T-helper 22 cell (primary cell): ENCODE measurements at places on chromosomes 1 and 21.

DNA sequence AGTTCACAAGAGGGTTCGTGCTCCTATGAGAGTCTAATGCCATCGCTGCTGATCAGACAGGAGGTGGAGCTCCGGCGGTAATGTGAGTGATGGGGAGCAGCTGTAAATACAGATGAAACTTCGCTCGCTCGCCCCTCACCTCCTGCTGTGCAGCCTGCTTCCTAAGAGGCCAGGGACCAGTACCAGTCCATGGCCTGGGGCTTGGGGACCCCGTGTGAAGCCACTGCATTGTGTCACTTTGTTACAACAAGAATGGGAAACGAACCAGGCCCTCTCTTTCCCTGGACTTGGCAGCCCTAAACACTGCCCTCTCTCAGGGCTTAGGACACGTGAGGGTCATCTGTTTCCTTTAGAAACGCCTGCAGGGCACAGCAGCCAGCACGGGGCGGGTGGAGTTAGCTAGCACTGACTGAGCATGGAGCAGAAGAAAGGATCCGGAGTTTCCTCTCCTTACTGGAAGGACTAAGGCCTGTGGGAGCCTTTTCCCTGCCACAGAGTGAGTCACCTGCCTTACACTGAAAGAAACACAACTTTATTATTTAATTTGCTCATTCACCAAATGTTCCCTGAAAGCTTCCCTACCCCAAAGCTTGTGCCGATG, 185.2 kb upstream of the TMEM51 start:
- no peak for DNase-seq

GRCh38 chr1:96104506-96104905, 617.1 kb upstream of the PTBP2 start:
- DNase-seq, result no peak

- no peak for DNase-seq
Observed at GRCh38 chr1:162918151-162918754, 57.3 kb upstream of the CCDC190 start.

- no peak for DNase-seq
Observed at GRCh38 chr21:35150562-35151226, 101.6 kb upstream of the RUNX1 start.

DNA sequence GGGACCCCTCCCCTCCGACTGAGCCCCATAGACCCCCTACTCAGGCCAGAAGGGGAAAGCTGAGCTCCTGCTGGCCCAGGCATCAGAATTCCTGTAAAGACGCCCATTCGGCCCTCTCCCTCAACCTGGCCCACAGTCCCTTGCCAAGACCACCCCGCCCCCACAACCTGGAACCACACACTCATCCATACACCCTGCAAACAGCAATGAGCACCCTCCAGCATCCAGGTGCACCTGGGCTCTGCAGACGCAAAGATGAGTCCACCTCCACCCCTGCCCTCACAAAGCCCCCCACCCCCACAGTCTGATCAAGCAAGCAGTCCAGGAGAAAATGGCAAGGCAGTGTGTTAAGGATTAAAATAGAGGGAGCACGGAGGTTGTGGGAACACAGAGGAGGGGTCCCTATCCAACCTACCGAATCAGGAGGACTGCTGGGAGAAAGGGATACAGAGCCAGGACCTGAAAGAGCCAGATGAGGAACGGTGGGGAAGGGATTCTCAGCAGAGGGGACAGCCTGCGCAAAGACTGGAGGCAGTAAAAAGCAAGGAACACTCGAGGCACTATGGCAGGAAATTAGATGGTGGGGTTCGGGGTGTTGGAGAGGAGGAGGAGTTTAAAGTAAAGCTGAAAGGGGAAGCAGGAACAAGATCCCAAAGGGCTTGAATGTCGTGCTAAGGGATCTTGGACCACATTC, 67.3 kb upstream of the LAPTM5 start:
- no peak for DNase-seq

- no peak for DNase-seq
Observed at GRCh38 chr1:59178339-59179187, 118.3 kb upstream of the FGGY start.

DNA sequence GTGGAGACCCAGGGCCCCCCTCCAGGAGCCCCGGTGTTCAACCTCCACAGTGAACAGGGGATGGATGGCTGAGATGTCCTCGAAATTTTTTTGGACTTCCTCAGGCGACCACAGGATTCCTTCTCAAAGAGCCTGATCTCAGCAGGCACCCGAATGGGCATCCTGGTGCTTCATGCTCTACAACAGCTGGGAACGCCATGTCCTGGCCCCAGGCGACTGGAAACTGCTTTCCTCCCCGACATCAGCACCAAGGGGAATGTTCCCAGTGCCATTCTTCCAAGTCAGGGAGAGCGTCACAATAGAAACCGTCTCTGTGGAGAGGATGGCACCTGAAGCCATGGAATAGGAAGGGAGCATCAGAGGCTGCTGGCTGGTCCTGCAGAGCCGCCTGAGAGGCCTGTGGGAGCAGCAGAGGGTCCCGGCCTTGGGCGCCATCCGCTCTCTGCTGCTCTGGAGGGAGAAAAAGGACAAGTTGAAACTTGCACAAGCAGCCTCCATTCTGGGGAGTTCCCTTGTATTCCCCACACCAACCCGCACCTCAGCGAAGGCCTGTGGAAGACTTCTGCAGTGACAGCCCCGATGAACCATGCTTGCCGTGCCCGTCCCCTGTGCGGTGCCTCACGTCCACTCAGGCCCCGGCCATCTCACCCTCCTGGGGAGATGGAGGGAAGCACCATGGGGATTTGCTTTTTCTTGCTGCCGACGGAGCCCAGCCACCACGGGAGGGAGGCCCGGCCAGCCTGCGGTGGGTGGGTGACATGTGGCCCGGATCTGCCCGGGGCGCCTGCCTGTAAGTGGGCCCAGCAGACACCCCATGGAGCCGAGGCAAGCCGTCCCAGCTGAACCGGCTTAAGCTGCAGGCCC, 2.3 kb upstream of the ADARB1 start:
- DNase-seq, result no peak

- DNase-seq, result no peak
Observed at GRCh38 chr1:29645586-29645985, 409.3 kb downstream of the PTPRU start.

DNA sequence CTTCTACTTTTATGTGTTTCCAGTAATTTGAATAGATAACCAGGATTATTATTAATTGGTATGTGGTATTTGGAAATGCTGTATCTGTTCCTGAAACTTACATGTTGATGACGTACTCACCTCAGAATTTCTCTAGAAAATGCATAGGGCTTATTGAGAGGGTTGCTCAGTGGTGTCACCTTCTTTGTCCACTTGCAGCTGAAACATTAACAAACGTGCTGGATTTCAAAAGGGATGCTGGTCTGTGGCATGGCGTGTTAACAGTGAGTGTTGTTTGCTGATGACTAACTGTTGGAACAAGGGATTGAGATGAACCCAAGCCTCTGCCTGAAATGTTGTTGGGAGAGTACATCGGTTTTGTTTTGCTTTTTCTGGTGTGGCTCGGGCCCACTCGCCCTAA, 67.9 kb downstream of the S100B start:
- no peak for DNase-seq

GRCh38 chr1:35726450-35727433, 8.1 kb upstream of the C1orf216 start:
- no peak for DNase-seq
